Activated T-helper 1 cell treated with anti-CD3 and anti-CD28 coated beads, Interleukin-12 subunit alpha, Interleukin-12 subunit beta, Interleukin-2, Interleukin-4 antibody, amounts not matched to agents 30 ng/mL and 10 ng/mL and 1 ng/mL, durations not matched to agents 14 hours and 24 hours and 36 hours (primary cell): ENCODE measurements at places on chromosomes 11 and 22.

GRCh38 chr11:124150684-124151083 lies 32.5 kb upstream of the OR10D3 start:
- no peaks in the 10 kb centered on the region for H3K4me1 ChIP-seq
- DNase-seq, result no peak
- peaks cover 7% of the 10 kb centered on the region for H3K27me3 ChIP-seq
- H3K27ac ChIP-seq, result no peak overlapping the region

GRCh38 chr11:78402847-78403246 lies 14.8 kb downstream of the GAB2 start:
- H3K4me1 ChIP-seq, result peaks cover 42% of the 10 kb centered on the region
- no peaks in the 10 kb centered on the region for H3K27me3 ChIP-seq
- H3K27ac ChIP-seq, result no peak overlapping the region

GRCh38 chr11:106156290-106156937 lies 79.0 kb downstream of the AASDHPPT start:
- no peaks in the 10 kb centered on the region for H3K4me1 ChIP-seq
- H3K27ac ChIP-seq, result no peak overlapping the region
- no peak overlapping the region for H3K4me3 ChIP-seq
- no peaks in the 10 kb centered on the region for H3K36me3 ChIP-seq
- DNase-seq, result no peak
- H3K27me3 ChIP-seq, result peaks cover 2% of the 10 kb centered on the region

GRCh38 chr11:132008872-132009271 lies 638.5 kb downstream of the NTM start:
- H3K4me3 ChIP-seq, result no peak overlapping the region
- H3K36me3 ChIP-seq, result no peaks in the 10 kb centered on the region
- no peaks in the 10 kb centered on the region for H3K27me3 ChIP-seq
- H3K27ac ChIP-seq, result no peak overlapping the region
- no peaks in the 10 kb centered on the region for H3K4me1 ChIP-seq

GRCh38 chr22:18995327-18995711 lies 59.2 kb upstream of the PRODH start:
- no peaks in the 10 kb centered on the region for H3K27me3 ChIP-seq
- H3K4me1 ChIP-seq, result no peaks in the 10 kb centered on the region
- H3K27ac ChIP-seq, result no peak overlapping the region
- H3K36me3 ChIP-seq, result no peaks in the 10 kb centered on the region
- no peak overlapping the region for H3K4me3 ChIP-seq

- no peaks in the 10 kb centered on the region for H3K36me3 ChIP-seq
- H3K27me3 ChIP-seq, result no peaks in the 10 kb centered on the region
- no peak for DNase-seq
- no peaks in the 10 kb centered on the region for H3K4me1 ChIP-seq
- H3K27ac ChIP-seq, result no peak overlapping the region
Measured at GRCh38 chr11:76579752-76580151, 90.8 kb downstream of the LRRC32 start.

GRCh38 chr22:39893526-39893925 lies at the start of gene ENTHD1:
Gene ENTHD1 (minus strand): TSS chr22:39893760. CDS start chr22:39887748, 6,012 bp downstream.
- H3K36me3 ChIP-seq, result no peaks in the 10 kb centered on the region
- H3K4me1 ChIP-seq, result peaks cover 12% of the 10 kb centered on the region
- H3K27ac ChIP-seq, result no peak within 1 kb of the TSS
- DNase-seq, result no peak
- no peak within 1 kb of the TSS for H3K4me3 ChIP-seq
